ENCODE measurements at places on chromosomes 12 and 14. TPM values are rescaled to one million over a fixed set of nuclear protein-coding genes. Genes with fewer than 3 reads are reported as not detected.

Gene EML5
- 6.5 TPM for total RNA-seq

Gene GPN3
- 18.9 TPM for total RNA-seq

Gene LBHD2
- total RNA-seq: not detected

Gene CLEC2A
- not detected for total RNA-seq

Gene APOLD1
- 24.1 TPM for total RNA-seq

Gene BICDL1
- total RNA-seq: 35.6 TPM

Gene SVOP
- 0.12 TPM for total RNA-seq

Gene CLEC4A
- 1.6 TPM for total RNA-seq

Gene MFAP5
- 42.2 TPM for total RNA-seq

Gene PLEKHG7
- total RNA-seq: 0.58 TPM

Gene SMIM41
- total RNA-seq: 0.35 TPM

Gene BCL11B
- 2.9 TPM for total RNA-seq

Gene PPP1R3E
- 10.8 TPM for total RNA-seq

Gene TRPV4
- total RNA-seq: 13.9 TPM

Gene P2RX7
- total RNA-seq: 2.3 TPM

Gene PRKD1
- 32.4 TPM for total RNA-seq

Gene BDKRB1
- 0.23 TPM for total RNA-seq

Gene MANSC1
- total RNA-seq: 5.4 TPM

Gene BRAP
- 13.8 TPM for total RNA-seq
